ENCODE measurements at places on chromosomes 5 and 9. TPM values are rescaled to one million over a fixed set of nuclear protein-coding genes. Genes with fewer than 3 reads are reported as not detected.

DNA sequence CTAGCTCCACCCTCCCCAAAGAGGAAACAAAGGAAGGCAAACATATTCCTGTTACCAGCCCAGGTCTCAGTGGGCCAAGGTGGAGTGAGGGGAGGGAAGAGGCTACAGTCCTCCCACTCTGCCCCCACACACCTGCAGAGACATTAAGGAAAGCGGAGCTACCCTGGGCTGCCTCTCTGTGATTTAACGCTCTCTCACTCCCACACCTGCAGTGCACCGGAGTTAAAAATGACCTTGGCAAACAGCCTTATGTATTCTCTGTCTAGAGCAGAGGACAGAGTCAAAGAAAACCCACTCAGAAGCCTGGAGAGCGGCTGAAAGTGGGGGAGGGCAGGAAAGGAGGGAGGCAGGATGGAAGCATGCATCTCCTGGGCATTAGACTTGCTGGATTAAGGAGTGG is 32.7 kb downstream of the KCNIP1 start:
- no peak overlapping the region for H3K4me3 ChIP-seq
- no peak for DNase-seq
- no peaks in the 10 kb centered on the region for H3K4me1 ChIP-seq
- H3K27me3 ChIP-seq: peaks cover 2% of the 10 kb centered on the region
- H3K27ac ChIP-seq: no peak overlapping the region

- H3K27ac ChIP-seq: no peak overlapping the region
- no peaks in the 10 kb centered on the region for H3K27me3 ChIP-seq
- H3K36me3 ChIP-seq: no peaks in the 10 kb centered on the region
- DNase-seq: no peak
- no peak overlapping the region for H3K4me3 ChIP-seq
These were observed 182.1 kb upstream of the ITGA1 start for GRCh38 chr5:52605317-52606313.

- no peak for DNase-seq
- H3K4me1 ChIP-seq: no peaks in the 10 kb centered on the region
- H3K27me3 ChIP-seq: no peaks in the 10 kb centered on the region
- no peak overlapping the region for H3K4me3 ChIP-seq
- H3K36me3 ChIP-seq: no peaks in the 10 kb centered on the region
These were observed 235.7 kb downstream of the ICE1 start for GRCh38 chr5:5658226-5658625.

GRCh38 chr9:18579536-18579935 is 105.6 kb downstream of the ADAMTSL1 start:
- no peaks in the 10 kb centered on the region for H3K4me1 ChIP-seq
- no peak overlapping the region for H3K4me3 ChIP-seq
- H3K27me3 ChIP-seq: no peaks in the 10 kb centered on the region
- H3K27ac ChIP-seq: no peak overlapping the region

GRCh38 chr9:18829873-18830272 is 203.1 kb downstream of the SAXO1 start:
- no peak overlapping the region for H3K27ac ChIP-seq
- H3K4me1 ChIP-seq: peaks cover 6% of the 10 kb centered on the region
- H3K27me3 ChIP-seq: no peaks in the 10 kb centered on the region
- DNase-seq: no peak
- H3K36me3 ChIP-seq: no peaks in the 10 kb centered on the region

GRCh38 chr5:116354699-116355098 is 219.9 kb downstream of the SEMA6A start:
- H3K4me1 ChIP-seq: no peaks in the 10 kb centered on the region
- no peak overlapping the region for H3K4me3 ChIP-seq
- H3K27me3 ChIP-seq: no peaks in the 10 kb centered on the region
- H3K27ac ChIP-seq: no peak overlapping the region
- DNase-seq: no peak

The TAF11L2 gene
- total RNA-seq: not detected

The MRNIP gene
- 30.1 TPM for total RNA-seq

The GTF2H2 gene
- 32.7 TPM for total RNA-seq

The PLPPR1 gene
- total RNA-seq: not detected

The RAI14 gene
- 4.0 TPM for total RNA-seq
